ENCODE measurements at places on chromosomes 13 and 19.
A peak's percentile ranks its signal among the peaks of the same experiment; 100 is the strongest.

GRCh38 chr19:32022044-32022640 is 323.3 kb upstream of the ZNF507 start:
- DNase-seq = no peak

DNA sequence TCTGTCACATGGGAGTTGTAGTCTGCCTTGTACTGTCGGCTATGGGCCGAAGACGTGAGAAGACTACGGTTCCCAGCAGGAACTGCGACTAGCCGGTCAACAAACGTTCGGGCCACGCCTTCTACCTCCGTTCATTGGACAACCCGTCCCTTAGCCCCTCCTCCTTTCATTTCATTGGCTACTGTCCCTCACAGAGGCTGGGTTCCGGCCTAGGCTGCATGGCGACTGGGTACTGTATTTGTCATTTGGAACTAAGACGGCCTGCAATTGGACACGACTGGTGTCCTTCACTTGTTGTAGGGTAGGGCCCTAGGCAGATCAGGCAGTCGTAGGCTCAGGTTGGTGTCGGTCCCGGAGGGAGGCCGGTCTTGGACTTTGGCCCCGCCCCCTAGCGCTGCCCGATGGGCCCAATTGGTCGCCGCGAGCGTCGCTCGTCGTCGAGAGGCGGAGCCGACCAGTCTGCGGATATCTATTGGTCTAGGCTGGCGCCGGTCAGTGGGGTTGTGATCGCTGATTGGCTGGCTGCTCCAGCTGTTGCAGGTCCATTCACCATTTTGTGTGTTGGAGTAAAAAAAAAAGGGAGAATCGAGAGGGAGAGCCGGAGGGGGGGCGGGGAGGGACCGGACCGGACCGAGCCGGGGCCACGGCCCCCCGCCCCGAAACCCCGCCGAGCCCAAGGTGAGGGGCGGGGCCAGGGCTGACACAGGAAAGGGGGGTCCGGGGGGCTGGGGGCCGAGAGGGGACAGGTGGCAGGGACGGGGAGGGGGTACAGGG is at the start of gene CIC:
Gene CIC (plus strand): TSS at position 549 of the 774 bp plus-strand sequence. CDS start 2,532 bp downstream, outside the sequence.
- DNase-seq = peak; percentile 100

GRCh38 chr19:12970070-12970820 is 869 bp downstream of the DAND5 start:
- no peak for DNase-seq

DNA sequence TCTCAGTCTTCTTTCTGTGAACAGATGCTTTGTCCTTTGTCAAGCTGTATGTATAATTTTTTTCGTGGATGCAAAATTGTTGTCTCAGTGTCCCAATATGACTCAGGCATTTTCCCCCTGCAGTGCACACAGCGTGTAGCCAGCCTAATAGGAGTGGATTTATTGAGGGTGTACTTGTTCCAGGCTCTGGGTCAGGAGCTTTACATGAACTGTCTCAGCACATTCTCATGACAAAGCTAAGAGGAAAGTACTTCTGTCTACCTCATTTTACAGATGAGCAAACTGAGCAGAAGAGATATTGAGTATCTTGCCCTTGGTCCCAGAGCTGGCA is 50.8 kb downstream of the STK24 start:
- DNase-seq = no peak

- no peak for DNase-seq
Observed at GRCh38 chr19:52221831-52222375, 32.1 kb downstream of the PPP2R1A start.

- DNase-seq = no peak
Observed at GRCh38 chr13:46389457-46390451, 2.7 kb upstream of the RUBCNL start.

- no peak for DNase-seq
Observed at GRCh38 chr13:88068975-88069374, 397.8 kb downstream of the SLITRK5 start.

DNA sequence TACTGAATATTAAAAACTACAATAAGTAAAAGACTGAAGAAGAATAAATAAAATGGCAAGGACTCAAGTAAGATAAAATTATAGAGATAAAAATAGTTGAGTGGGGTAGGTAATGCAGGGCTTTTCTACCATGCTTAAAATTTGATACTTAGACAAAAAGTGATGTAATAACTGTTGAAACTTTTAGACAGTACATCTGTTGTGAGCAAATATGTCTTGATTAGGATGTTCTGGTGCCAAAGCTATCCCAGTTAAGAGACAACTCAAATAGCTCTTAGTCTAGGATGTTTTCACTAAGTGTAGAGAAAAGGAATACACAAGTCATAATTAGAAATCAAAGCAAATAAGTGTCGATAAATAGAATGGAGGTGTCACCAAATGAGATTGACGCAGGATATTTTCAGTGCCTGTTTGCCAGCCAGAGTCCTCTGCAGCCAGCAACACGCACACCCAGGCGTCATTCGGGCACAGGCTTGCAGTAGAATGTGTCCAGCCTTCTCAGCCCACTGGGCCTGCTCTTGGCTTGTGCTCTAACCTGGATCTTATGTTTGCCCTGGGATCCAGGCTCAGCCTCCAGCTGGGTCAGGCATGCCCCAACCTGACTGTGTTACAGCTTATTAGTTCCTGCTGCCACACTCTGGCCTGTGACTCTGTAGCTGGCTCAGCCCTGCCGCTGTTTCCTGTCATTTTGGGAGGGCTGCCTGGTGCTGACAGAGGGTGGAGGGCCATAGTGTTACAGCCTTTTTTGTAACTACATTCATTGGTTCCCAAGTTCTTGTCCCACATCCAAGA is 766.2 kb downstream of the PCDH17 start:
- DNase-seq = no peak

DNA sequence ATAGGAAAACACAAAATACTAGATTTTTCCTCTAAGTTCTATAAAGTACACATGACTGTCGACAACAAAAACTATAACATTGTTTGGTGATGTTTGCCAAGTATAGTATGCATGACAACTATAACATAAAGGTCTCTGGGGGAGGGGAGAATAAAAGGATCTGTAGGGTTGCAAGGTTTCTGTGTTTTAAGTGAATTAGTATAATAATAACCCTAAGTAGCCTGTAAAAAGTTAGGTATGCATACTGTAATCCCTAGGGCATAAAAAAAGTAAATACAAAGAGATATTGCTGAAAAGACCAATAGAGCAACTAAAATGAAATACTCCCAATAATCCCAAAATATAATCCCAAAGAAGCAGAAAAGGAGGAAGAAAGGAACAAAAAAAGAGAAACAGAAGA is 14.6 kb downstream of the MYCBP2 start:
- DNase-seq = no peak

- no peak for DNase-seq
Observed at GRCh38 chr13:99601535-99601934, 100.3 kb downstream of the TM9SF2 start.

GRCh38 chr13:59458908-59459579 is 704.7 kb downstream of the DIAPH3 start:
- DNase-seq = no peak

- no peak for DNase-seq
Observed at GRCh38 chr19:5826531-5827341, 12.8 kb downstream of the FUT6 start.

DNA sequence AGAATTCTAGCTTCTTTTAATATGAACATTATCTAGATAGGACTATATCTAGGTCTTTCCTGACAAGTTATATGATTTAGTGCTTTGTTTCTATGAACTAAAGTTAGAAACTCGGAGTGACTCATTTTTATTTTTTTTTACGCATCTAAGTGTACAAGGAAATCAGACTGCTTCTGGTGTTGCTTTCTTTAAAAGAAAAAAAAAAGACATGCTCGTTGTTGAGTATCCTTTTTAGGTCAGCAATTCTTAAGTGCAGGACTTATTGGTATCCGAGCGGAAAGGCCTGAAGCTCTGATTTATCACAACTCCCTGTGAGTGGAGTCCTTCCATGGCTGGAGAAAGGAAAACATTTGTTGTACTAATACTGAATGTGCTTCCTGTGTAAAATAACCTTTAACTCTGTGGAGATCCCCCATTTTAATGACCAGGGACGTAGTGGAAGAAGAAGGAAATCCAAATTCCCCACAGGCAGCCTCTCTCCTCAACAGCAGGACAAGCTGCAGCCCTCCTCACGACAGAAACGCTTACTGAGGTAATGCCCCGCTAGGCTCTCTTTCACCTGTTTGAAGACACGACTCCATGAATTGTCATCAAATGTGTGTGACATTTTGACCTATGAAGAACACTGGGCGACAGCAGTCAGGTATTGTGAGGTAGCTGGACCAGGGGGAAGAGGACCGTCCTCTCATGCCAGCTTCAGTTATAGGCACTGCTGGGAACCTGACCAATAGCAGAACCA is 17.9 kb upstream of the POMP start:
- DNase-seq = no peak

- DNase-seq = no peak
Observed at GRCh38 chr13:111873676-111874178, 193.2 kb upstream of the SOX1 start.

- DNase-seq = no peak
Observed at GRCh38 chr13:63636316-63636993, 2220.8 kb upstream of the PCDH20 start.

- DNase-seq = no peak
Observed at GRCh38 chr13:44812818-44813217, 176.5 kb downstream of the NUFIP1 start.

DNA sequence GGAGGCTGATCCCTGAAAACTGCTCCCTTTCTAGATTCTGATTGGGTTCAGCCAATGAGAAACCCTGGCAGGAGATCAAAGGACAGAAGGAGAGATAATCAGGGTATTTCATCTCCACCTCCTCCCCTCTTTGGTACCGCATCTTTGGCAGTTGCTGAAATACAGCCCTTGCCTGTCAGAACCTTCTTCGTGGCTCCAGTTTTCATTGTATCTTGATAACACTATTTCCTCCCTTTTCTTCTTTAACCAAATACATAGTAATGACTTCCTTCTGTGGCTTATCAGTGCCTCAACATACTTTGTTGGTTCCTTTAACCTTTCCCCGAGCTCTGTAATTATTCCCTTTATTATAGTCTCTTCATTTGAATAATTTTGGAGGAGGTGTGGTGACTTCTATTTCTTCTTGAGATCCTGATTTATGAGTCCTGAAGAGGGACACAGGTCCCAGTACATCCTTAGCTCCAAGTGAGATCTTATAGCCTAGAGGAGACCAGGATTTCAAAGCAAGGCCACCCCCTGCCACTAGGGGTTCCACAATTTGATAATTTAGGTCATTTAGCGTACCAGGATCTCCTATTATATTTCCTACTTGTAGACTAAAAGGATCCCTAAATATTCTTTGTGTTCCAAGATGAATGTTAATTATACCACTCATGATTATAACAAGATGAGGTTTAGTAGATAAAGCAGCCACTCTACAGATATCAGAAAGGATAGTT is 98.0 kb downstream of the EDNRB start:
- DNase-seq = no peak

GRCh38 chr13:21095311-21095710 is 33.9 kb upstream of the LATS2 start:
- no peak for DNase-seq

- DNase-seq = peak; percentile 64
Observed at GRCh38 chr19:36489920-36490415, 607 bp upstream of the ZNF566 start.

- no peak for DNase-seq
Observed at GRCh38 chr13:104936304-104936703, 1599.2 kb downstream of the EFNB2 start.

GRCh38 chr13:83907196-83907989 is 25.1 kb upstream of the SLITRK1 start:
- no peak for DNase-seq

DNA sequence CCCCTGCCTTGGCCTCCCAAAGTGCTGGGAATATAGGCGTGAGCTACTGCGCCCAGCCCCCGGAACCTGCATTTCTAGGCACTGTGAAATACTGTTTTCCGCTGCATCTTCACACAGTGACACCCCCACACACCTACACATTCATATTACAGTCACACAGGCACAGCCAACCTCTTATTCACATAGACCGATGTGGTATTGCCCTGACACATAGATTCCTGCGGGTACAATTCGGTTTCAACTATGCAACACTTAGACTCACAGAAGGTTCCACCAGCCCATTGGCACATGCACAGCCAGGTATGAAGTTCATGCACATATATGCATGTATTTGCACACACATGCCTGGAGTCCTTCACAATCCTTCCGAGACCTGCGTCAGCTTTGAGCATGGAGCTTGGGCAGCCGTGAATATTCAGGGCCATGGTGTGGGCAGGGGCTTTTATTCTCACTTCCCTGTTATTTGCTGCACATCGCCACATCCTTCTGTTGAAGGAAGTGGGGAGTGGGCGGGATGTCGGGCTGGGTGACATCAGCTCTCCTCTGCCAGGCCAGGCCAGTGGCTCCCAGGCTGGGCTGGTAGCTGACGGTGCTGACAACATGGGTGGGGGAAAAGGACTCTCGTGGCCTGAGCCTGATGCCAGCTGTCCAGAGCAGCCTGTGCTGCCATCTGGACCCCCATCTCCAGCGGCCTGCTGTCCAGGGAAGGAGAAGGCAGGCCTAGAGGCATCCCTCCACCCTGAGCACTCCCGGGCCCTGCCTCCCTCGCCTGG is 5.4 kb upstream of the CDC37 start:
- DNase-seq = no peak

DNA sequence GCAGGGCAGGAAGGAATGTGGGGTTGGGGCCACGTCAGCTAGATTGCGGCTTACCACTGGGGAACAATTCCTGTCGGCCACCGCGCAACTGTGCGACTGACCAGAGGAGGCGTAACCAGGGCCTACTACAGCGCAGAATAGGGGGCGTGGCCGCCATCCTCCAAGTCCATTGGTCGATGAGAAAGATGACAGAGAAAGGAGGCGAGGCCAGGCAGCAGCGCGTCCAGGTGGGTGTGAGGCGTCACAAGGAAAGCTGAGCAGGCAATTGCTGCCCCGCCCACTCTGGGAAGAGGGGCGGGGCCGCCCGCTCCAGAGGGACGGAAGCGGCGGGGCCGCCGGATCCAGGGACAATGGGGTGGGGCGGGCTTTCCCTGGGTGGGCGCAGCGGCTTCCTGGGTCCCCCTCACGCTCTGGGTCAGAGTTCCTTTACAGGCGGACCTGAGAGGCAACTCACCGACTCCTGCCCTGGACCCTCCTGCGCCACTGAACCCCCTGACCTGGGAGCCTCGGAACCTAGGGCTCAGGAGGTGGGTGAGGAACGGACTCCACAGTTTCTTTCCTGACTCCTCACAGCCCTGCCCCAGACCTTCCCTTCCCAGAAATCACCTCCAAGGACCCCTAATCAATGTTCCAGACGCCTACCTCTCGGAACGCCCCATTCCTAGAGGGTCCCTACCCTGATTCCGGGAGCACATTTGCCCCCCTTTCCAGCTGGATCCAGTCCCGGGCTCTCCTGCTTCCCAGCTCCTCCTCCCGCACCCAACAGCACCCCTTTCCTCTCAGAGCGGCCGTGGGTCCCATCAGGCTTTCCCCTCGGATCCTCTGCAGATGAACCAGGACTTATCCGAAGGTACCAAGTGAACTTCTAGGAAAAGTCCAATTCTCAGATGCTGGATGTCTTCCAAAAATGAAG is 101.5 kb upstream of the ZNF492 start:
- no peak for DNase-seq

DNA sequence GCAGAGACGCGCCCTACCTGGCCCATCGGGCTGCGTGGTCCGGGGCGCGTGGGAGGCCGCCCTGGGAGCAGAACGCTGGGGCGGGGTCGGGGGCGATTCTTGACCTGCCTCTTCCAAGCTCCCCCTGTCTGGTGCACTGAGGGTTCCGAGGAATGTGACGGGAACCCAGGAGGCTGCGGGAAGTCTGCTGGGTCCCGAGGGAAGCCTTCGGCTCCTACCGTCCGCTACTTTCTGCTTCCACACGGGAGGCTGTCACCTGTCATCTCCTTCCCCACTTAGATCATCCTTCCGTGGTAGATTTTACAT is 781 bp upstream of the SPRYD7 start:
- DNase-seq = no peak

- DNase-seq = no peak
Observed at GRCh38 chr13:40168425-40169166, 497.8 kb downstream of the FOXO1 start.

GRCh38 chr19:31354316-31354715 is 5.1 kb upstream of the TSHZ3 start:
- no peak for DNase-seq
